Muscle of arm (tissue), 14 donors: ENCODE measurements at places on chromosomes 7 and 10. TPM values are rescaled to one million over a fixed set of nuclear protein-coding genes. Genes with fewer than 3 reads are reported as not detected.

The C7orf33 gene
- polyA plus RNA-seq: 0.55 TPM

The ANXA11 gene
- 104 TPM for polyA plus RNA-seq

The FOXI2 gene
- polyA plus RNA-seq: 0.34 TPM

The PMS2 gene
- polyA plus RNA-seq: 8.9 TPM

The FBXL15 gene
- not detected for polyA plus RNA-seq

The TSPAN13 gene
- polyA plus RNA-seq: 60.0 TPM

The TM9SF3 gene
- polyA plus RNA-seq: 106 TPM

The GPNMB gene
- polyA plus RNA-seq: 36.8 TPM

The CHAT gene
- polyA plus RNA-seq: not detected

The ZNF804B gene
- not detected for polyA plus RNA-seq

The SPDYE8 gene
- 0.17 TPM for polyA plus RNA-seq

The NUDT13 gene
- polyA plus RNA-seq: 3.7 TPM

The HOXA6 gene
- polyA plus RNA-seq: 5.8 TPM

The SPDYE5 gene
- polyA plus RNA-seq: not detected

The PPP1R17 gene
- not detected for polyA plus RNA-seq

The NUTM2B gene
- 0.97 TPM for polyA plus RNA-seq

The TET1 gene
- polyA plus RNA-seq: 10.5 TPM

The DMBT1 gene
- not detected for polyA plus RNA-seq

The PAX2 gene
- 1.5 TPM for polyA plus RNA-seq

The CCNY gene
- 92.5 TPM for polyA plus RNA-seq

The ADD3 gene
- polyA plus RNA-seq: 183 TPM

The CYP17A1 gene
- polyA plus RNA-seq: not detected

The AKR1B1 gene
- 113 TPM for polyA plus RNA-seq

The MRC1 gene
- 20.4 TPM for polyA plus RNA-seq

The SLC18A3 gene
- not detected for polyA plus RNA-seq

The ANKRD2 gene
- 39.6 TPM for polyA plus RNA-seq
